ENCODE measurements at places on chromosomes 6 and 20.

- DNase-seq = no peak
Observed at GRCh38 chr6:26130581-26131249, 43.5 kb downstream of the HFE start.

- DNase-seq = no peak
Observed at GRCh38 chr6:49546331-49546730, 4.1 kb upstream of the C6orf141 start.

DNA sequence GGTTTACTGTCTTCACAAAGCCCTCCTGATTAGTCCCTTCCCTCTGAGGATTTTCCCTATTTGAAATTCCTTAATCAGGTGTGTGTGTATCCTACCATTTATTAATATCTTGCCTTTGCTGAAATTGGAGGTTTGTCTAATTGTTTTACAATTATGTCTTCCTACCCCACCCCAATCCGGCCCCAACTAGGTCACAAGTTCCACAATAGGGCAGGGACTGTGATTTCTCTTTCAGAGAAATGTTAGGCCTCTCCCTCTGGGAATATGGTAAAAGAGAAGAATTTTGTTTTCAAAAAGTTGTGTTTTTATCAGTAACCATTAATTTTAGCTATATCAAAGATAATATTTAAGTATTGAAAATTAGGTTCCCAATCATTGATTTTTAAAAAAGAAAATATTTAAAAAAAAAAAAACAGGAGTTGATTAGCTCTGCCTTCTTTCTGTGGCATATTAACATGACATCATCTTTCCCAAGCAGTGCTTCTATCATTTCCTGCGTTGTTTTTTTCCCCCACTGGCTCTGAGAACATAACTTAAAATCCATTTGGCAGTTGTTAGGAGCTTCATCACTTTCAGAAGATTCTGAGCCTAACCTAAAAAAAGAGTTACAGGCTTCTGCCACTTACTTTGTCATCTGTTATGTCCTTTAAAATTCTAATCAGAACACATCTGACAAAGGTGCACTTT, 36.1 kb downstream of the BLOC1S5 start:
- no peak for DNase-seq

DNA sequence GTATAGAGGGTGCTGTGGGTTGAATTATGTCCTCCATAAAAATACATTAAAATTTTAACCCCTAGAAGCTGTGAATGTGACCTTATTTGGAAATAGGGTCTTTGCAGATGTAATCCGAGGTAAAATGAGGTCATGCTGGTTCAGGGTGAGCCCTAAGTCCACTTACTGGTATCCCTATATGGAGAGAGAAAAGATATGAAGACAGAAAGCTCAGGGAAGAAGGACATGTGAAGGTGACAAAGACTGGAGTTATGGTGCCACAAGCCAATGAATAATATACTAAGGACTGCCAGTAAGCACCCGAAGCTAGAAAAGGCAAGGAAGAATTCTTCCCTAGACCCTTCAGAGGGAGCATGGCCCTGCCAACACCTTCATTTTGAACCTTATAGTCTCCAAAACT, 50.2 kb downstream of the PLN start:
- no peak for DNase-seq

DNA sequence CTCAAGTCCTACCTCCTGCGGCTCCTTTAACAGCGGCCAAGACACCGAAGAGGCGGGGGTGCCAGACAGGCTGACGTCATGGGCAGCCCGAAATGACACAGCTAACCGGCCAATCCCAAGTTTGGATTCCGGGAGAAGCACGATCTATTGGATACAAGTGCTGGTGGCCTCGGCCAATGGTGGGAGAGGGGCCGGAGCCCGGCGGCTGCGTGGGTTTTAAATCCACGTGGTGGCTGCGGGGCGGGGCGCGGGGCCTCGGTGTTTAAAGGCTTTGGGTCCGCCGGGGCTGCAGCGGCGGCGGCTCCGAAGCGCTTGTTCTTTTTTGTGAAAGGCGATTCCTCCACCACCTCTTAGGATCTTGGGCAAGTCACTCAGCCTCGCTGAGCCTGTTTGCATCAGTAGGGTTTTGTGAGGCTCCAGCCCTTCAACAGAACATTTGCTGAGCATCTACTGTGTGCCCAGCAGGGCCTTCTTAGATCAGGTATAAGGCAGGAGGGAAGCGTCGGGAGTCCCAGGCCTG, 8.7 kb upstream of the PMEPA1 start:
- DNase-seq = peak; percentile 93

Measured in spinal cord (tissue), 10 donors.